Activated T-cell treated with anti-CD3 and anti-CD28 coated beads for 1 hour (primary cell): ENCODE measurements at places on chromosomes 6 and 20.

DNA sequence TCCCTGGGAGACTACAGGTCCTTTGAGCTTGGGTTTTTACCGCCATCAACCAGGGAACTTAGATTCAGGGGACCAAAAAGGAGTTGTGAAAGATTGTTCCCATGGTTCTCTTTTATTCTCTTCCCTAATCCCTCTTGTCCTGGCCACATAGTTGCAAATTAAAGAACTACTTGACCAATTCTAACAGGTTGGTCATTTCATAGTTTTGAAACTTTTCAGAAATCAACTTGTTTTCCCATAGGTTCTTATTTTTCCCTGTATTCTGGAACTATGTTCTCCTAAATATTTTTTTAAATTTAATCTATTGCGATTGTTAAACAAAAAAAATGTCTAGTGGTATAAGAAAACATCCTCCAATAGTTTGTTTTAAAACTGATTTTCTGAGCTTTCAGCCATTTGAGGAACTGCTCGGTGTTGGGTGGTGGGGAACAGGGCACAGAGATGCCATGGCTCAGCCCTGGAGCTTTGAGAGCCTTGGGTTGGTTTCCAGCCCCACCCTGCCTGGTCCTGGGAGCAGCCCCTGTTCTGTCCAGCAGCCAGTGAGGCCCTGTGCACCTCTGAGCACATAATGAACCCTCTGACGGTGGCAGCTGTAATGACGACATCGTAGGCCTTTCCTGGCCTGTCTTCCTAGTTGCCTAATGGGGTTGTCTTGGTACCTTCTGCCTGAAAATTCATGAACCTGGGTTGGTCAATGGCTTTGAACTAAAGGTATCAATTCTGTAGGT lies 53.5 kb downstream of the TBC1D7 start:
- no peak for DNase-seq

DNA sequence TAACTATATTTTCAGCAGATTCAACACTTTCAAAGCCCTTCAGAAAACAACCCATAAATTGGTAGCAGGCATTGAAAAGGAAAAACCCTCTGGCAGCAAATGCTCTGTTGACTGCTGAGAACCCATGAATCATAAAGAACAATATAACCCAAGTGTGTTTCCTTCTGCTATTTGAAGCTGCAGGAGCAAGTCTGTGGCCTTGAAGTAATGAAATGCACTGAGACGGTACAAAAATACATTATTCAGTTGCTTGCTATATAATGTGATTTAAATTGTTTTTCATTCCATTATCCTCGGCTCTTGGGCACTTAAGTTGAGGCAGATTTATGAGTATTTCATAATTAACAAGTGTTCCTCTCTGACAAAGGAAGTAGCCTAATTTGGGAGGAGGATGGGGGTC lies 40.6 kb upstream of the SAMD5 start:
- no peak for DNase-seq

DNA sequence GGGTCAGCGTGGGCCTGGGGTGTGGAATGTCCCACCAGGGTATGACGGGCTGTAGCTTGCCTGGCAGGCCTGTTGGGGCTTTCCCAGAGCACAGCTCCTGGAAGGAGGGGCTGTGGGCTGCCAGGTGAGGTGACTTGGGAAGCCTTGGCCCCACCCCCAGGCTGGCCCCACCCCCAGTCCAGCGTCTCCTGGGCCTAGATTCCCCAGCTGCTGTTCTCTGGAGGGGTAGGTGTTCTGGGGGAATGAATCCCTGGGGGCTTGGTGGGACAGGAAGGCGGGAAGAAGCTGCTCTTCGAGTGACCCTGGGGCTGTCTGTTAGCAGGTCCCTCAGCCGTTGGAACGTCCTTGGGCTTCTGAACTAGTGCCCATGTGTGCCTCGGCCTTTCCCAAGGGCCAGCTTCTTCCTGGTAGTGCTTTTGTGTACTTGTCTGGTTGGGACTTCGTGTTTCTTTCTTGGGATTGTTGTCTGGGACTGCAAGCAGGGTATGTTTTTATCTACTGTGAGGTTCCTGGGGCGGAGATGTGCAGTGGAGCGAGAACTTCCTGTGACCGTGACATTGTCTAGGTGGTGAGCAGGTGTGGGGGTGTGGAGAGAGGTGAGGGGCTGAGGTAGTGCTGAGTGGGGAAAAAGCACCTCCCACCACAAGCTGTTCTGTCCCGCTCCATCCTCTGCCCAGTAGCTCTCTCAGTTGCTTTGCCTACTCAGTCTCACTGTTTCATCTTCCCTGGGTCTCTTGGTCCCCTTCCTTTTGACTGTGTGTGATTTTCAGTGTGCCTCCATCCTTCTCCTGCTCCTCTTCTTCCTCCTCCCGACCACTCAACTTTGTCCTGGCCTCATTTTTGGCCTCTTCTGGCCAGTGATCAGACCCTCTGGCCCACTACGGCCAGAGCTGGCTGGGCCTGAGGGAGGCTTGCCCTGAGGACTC lies 1.3 kb upstream of the DDR1 start:
- no peak for DNase-seq

- no peak for DNase-seq
Measured at GRCh38 chr6:161152907-161153662, 120.8 kb downstream of the AGPAT4 start.

DNA sequence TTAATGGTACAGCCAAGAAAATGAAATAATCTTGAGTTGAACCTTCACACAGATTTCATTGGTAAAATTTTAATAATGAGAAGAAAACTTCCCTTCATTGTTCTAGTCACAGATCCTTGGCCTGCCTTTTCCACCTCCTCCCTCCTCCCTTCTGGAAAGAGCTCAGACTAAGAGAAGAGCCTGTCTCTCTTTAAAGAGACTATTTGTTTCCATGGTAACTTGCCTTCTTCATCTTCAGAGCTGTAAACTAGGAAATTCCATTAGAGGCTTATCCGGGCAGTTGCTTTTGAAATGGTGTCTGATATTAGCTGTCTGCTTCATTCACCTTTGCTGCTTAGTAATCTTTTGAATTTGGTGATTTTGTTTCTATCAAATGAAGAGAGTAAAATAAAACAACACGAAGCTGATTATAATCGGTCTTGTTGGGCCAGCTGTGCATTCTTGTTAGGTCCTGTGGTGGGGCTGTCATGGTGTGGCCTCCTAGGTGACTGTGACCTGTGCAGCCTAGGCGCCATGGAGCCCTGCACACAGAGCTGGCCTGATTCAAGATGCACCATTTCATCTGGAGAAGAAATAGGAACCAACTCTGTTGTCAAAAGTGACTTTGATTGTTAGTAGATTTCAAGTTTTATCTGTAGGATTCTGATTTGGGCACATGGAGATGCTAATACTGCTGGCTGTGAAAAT lies 96.7 kb downstream of the MAP3K7 start:
- DNase-seq: no peak

GRCh38 chr6:6634735-6635075 lies 46.2 kb downstream of the LY86 start:
- no peak for DNase-seq

DNA sequence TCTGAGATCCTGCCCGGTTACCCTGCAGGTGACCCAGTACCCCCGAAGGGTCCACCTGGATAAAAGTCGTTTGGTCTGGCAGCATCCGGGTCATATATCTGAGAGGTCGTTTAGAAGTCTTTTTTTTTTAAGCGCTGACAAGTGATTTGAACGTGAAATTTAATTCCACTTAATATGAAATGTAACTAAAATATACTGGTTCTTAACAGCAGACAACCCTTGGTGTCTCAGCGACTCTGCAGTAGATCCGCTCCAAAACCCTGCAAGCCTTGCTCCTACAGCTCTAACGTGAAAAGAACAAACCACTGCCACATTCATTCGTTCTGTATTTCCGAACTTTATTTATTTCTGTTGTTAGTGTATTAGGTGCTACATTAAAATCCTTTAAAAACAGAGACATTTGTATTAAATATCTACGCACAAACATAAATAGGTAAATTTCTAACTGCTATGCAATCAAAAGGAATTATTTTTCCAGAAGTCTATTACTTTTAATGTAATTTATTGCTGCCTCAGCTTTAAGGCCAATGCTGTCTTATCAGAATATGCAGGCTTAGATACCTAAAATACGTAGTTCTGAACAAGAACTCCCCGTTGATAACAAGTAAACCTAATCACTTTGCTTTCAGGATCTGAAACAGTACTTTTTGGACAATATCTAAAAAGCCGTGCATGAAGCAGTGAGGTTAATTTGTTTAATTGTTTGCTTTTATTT lies 33.5 kb upstream of the TCF21 start:
- DNase-seq: no peak
